ENCODE measurements at places on chromosomes 5 and 9. TPM values are rescaled to one million over a fixed set of nuclear protein-coding genes. Genes with fewer than 3 reads are reported as not detected.

Gene UGT3A1
- total RNA-seq, result not detected

Gene C5
- 1.5 TPM for total RNA-seq

Gene CTSV
- 0.74 TPM for total RNA-seq

Gene PCDHGA8
- total RNA-seq, result 2.8 TPM

Gene PHF24
- total RNA-seq, result 0.30 TPM

Gene SPAG8
- total RNA-seq, result 0.55 TPM

Gene TTC33
- 16.3 TPM for total RNA-seq

Gene ZNF354C
- 8.1 TPM for total RNA-seq

Gene IFNE
- total RNA-seq, result 61.8 TPM

Gene GHR
- total RNA-seq, result 3.2 TPM

Gene CDX1
- total RNA-seq, result not detected

Gene ADAMTS12
- 179 TPM for total RNA-seq

Gene PCDHB5
- total RNA-seq, result 1.8 TPM

Gene AMBP
- total RNA-seq, result not detected

Gene SLC6A7
- not detected for total RNA-seq

Gene IFNB1
- total RNA-seq, result 0.30 TPM

Gene C5orf34
- 4.2 TPM for total RNA-seq

Gene INSYN2B
- total RNA-seq, result 8.3 TPM

Gene CCDC152
- 0.30 TPM for total RNA-seq

Gene INSL6
- total RNA-seq, result not detected

Gene GLRA1
- total RNA-seq, result not detected

Gene UBTD2
- 23.8 TPM for total RNA-seq

Gene GRXCR2
- total RNA-seq, result not detected

Gene MCTP1
- total RNA-seq, result 17.3 TPM

Gene PALM2AKAP2
- 28.5 TPM for total RNA-seq

Gene ZNF879
- total RNA-seq, result 2.8 TPM

Gene PRSS3
- 2.1 TPM for total RNA-seq

Gene FYB1
- total RNA-seq, result not detected

Gene HAPLN1
- 24.8 TPM for total RNA-seq

Gene FBP2
- total RNA-seq, result not detected

Gene SCGB3A2
- total RNA-seq, result not detected

Gene LSM11
- 8.6 TPM for total RNA-seq

Gene SV2C
- not detected for total RNA-seq

Gene LRRC70
- total RNA-seq, result 1.2 TPM

Gene CFAP157
- total RNA-seq, result not detected

Gene HMHB1
- not detected for total RNA-seq

Gene PCDHB7
- total RNA-seq, result 0.89 TPM

Gene TEX48
- total RNA-seq, result not detected

Gene ORM2
- not detected for total RNA-seq

Gene CARTPT
- not detected for total RNA-seq

Gene WDR31
- total RNA-seq, result 2.1 TPM

Gene SYK
- not detected for total RNA-seq

Gene ELAVL2
- under 0.01 TPM for total RNA-seq

Gene BTNL3
- not detected for total RNA-seq

Gene PCSK5
- 10.7 TPM for total RNA-seq

Gene ARL14EPL
- total RNA-seq, result not detected

Gene LOX
- 874 TPM for total RNA-seq

Gene TMEM232
- 1.7 TPM for total RNA-seq

Gene LCN6
- total RNA-seq, result not detected

Gene ANP32B
- 9.3 TPM for total RNA-seq

Gene BTNL9
- not detected for total RNA-seq

Gene IL33
- total RNA-seq, result 470 TPM

Gene ADAMTS16
- total RNA-seq, result 3.9 TPM

Measured in smooth muscle cell of the umbilical artery (primary cell).